ENCODE measurements at places on chromosomes 5 and 9.

- DNase-seq: peak; percentile 72
Observed at GRCh38 chr5:14685757-14686156, 21.2 kb downstream of the OTULIN start.

DNA sequence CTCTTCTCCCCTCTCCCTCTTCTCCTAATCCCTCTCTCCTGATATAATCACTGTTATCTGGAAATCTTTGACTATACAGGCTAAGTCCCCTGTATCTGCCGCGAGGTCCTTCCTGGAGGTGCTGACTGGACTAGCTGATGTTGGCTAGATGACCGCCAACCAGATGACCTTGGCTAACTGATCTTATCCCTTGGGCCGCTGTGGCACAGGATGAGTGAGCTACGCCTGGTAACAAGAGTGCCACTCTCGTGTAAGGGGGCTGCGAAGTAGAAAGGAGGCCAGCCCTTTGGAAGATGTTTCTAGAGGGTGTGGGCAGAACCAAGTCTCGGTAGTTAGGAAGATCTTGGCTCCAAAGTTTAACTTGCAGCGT lies 345 bp upstream of the PRRC1 start:
- peak; percentile 81 for DNase-seq

DNA sequence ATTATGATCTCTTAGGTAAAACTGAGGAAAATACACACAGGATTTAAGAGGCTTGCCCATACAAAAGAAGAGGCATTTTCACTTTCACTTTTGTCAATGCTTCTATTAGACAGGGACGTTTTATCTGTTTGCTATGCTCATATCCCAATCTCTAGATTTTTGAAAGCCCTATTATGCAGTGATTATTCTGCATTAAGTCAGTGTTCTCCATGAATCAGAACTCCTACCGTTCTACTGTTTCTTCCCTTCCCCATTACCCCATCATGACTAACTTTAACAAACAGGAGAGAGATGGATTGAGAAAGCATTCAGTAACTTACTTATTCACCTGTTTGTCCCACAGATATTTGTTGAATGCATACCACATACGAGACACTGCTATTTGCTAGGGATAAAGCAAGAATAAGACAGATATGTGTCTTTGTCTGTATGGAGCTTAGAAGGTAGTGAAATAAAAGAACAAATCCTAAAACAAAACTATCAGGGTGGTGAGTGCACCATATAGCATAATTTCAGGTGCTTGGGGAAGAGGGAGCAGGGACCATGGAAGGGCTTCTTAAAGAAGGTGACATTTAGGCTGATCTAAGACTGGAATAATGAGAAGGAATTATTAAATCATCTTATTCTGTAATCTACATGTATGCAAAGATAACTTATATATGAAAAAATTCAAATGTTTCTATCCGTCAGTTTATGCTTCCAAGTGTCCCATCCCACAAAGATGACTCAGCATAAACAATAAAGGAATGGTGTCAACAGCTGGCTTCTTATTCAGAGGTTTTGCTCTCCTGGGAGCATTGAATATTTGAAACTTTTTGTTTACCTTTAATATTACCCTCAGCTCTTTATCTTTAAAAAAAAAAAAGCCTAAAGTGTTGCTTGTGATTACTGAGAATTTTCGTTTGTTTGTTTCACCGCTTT lies 328.1 kb downstream of the HINT1 start:
- peak; percentile 5 for DNase-seq

GRCh38 chr9:70880535-70880934 lies 240.9 kb downstream of the TRPM3 start:
- no peak for DNase-seq

DNA sequence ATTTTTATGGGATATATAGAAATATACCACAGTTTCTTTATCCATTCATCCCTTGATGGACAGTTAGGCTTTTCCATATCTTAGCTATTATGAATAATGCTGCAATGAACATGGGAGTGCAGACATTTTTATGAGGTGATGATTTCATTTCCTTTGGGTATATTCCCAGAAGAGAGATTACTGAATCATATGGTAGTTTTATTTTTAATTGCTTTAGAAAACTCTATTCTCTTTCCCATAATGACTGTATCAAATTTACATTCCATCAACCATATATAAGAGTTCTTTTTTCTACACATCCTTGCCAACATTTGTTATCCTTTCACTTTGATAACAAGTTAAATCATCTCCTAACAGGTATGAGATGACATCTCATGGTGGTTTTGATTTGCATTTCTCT lies 821.6 kb downstream of the TLE1 start:
- no peak for DNase-seq

DNA sequence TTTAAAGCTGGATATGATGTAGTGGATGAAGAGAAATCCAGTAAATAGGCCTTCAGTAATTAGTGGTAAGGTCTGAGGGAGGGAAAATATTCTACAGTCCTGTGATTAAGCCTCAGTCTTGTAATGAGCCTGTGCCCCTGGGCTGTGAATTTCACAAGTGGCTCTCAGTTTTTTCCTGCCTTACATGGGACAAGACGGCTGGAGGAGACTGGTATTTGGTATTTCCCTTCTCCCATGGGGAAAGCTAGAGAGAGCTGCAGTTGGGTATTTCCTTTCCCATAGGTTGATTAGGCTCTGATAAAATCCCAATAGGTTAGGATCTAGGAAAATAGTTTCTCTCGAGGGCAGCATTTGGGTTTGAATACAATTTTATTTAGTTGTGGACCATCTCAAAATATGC lies 62.2 kb upstream of the GNA14 start:
- no peak for DNase-seq

DNA sequence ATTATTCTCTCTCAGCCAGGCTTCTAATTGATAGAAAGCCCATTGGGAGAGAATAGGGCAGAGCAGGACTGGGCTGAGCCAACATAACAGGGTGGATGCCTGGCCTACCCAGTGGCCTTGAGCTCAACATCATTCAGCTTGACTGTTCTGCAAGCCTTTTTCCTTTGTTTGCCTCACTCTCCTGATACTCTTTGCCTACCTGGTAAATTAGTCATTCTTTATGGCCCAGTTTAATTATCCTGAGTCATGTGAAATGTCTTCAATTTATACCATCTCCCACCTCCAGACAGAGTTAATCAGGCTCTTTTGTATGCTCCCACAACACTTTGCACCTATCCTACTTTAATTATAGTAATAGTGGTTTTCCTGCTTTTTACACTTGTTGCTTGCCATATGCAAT lies 13.6 kb downstream of the GLRA1 start:
- no peak for DNase-seq

GRCh38 chr9:79120941-79121340 lies 450.8 kb upstream of the TLE4 start:
- no peak for DNase-seq

GRCh38 chr9:129131300-129132145 lies 20.3 kb downstream of the PTPA start:
- peak; percentile 82 for DNase-seq

- DNase-seq: peak; percentile 27
Observed at GRCh38 chr5:10702040-10702629, 58.9 kb downstream of the DAP start.

DNA sequence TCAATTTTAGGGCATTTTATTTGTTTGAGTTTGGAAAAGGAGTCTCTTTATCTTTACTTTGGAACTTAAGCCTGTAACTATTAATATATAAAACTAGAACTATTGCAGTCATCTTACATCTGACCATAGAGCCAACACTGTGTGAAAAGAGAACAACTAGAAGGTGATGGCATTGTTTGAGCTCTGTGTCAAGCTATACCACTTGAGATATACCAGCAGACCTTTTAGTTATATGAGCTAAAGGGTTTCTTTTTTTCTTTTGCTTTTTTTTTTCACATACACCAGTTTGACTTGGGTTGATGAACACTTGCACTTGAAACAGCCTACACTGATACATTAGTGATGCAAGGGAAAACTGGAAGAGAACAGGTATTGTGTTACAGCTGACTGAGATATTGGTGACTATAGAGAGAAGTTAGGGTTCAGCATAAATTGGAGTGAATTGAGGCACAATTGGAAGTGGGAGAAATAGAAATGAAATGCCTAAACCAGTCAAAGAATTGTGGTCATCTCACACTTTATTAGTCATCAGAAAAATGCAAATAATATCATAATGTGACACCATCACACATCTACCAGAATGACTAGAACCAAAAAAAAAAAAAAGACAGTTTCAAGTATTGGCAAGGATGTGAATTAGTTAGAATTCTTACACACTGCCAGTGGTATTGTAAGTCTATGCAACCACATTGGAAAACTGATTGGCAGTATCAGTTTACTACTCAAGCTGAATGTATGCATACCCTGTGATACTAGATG lies 60.9 kb downstream of the ADRB2 start:
- no peak for DNase-seq

Measured in RKO (cell line).